Left cardiac atrium (tissue), 4 donors: ENCODE measurements at places on chromosomes 3 and 15. TPM values are rescaled to one million over a fixed set of nuclear protein-coding genes. Genes with fewer than 3 reads are reported as not detected.

Gene CRYGS
- total RNA-seq = 0.94 TPM

DNA sequence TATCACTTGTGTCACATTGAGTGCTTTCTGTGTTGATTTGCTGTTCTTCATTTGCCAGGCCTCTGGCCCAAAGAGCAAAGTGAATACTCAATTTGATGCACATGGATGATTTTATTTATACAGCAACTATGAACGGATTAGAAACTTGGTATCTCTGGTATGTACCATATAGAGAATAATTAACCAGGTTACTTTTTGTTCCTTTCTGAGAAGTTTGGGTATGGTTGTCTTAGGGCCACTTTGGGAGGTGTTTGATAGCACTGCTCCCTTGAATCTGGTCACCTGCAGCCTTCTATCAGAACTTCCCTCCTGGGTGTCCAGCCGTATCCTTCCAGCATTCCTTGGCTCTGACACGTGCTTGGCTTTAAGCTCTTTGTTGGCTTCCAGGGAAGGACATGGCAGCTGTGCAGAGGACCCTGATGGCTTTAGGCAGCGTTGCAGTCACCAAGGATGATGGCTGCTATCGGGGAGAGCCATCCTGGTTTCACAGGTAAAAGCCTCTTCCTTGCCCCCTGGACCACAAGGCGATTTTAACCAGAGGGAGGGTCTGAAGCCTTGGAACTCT is 12.7 kb downstream of the TAGLN3 start:
- DNase-seq = no peak

DNA sequence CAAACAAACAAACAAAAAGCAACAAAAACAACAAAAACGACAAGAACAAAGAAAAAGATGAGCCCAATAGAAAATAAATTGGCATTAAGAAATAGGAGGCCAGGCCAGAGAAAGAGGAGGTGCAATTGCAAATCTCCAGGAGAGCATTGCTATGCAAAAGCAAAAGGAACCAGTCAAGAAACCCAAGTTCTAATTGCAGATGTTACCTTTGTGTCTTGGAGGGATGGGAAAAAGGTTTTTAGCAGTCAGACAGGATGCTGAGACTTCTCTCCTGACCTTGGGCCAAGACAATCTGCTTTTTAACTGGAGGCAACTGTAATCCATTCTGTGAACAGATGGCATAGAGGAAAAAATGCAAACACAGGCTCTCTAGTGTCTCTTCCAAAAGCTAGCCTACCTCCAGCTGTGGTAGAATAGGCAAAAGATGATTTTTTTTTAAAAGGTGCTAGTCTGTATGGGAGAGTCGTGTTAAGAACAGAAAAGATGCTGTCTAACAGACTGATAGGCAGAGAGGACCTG is 56.4 kb downstream of the LSAMP start:
- DNase-seq = no peak

DNA sequence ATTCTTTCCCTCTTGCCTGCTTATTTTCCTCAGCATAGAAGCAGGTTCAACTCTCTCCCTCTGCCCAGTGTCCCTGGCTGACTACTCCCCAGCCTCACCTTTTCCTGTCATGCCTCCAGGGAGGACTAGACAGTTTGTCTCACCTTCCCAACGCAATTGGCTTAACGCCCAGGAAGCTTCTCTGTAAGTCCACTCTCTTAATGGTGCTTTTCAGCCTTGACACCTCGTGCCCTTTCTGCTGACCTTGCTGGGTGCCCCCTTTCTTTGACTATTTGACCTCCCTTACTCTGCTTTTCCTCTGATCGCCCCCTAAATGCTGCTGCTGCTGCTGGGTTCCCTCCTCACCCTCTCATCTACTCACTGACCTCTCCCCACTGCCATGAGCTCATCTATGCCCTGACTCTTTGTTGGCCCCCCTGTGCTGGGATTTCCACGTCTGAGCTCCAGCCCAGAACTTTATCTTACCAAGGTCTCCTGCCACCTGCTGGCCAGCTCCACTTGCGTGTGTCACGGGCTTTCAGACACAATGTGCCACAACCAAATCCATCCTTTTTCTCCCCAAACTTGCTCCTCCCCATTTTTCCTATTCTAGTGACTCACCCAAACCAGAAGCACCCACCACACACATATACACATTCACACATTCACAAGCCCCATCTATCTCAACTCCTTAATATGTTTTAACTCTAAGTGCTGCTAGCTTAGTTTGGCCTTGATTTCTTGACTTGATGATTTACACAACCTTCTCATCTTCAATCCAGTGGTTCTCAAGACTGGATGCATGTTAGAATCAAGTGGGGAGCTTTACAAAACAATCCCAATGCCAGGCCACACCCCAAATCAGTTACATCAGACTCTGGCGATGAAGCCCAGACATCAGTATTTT is 16.6 kb downstream of the EPB42 start:
- DNase-seq = peak; percentile 65

GRCh38 chr3:44365952-44366351 is 27.4 kb downstream of the TCAIM start:
- no peak for DNase-seq

DNA sequence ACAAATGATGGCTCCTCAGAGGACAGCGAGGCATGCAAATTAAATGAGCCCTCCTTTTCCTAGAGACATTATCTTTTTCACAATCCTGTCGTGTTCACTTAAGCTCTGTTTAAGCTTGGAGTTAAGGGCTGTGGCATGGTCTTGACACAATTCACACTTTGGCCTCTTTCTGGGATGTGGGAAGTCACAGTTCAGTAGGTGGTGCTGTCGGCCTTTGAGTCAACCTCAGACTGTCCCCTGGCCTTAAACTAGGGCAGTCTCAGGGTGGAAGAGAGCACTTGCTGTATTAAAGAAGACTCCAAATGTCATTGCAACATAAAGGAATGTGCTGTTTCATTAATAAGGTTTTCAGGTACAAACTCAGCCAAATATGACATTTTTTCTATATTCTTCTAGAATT is 351.0 kb downstream of the MCTP2 start:
- peak; percentile 35 for DNase-seq

- DNase-seq = peak; percentile 25
Observed at GRCh38 chr3:177610686-177611633, 413.7 kb upstream of the TBL1XR1 start.

DNA sequence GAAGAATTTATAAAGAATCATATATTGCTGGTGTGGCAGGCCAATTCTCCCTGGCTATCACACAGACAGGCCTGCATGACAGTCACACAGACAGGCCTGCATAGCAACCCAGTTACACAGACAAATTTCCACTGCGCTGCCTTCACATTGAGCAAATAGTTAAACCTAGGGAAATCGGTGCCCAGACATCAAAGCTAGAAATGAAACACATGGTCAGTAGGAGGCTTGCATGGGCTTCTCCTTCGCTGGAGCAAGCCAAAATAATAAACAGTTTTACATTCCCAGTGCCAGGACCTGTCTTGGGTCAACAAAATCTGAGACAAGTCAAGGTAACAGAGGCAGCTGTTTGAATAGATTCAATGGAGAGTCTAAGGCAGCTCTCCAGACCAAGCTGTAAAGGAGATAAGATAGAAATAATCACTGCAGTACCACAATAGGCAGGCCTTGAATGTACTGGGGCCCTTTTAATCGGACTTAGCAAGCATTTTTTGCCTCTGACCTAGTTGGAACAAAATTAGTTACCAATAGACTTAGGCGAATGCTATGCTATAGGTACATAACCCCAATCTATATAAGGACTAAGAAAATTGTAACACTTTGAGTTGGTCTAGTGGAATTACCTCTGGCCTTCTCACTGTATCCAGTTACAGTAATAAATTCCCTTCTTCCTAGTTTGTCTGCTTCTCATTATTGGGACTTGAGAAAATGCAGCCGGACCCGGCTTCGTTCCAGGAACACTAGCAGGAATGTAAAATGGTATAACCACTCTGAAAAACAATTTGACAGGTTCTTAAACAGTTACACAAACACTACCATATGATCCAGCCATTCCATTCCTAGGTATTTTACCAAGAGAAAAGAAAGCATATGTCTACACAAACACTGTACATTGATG is 274.7 kb upstream of the UBE2E2 start:
- DNase-seq = no peak

DNA sequence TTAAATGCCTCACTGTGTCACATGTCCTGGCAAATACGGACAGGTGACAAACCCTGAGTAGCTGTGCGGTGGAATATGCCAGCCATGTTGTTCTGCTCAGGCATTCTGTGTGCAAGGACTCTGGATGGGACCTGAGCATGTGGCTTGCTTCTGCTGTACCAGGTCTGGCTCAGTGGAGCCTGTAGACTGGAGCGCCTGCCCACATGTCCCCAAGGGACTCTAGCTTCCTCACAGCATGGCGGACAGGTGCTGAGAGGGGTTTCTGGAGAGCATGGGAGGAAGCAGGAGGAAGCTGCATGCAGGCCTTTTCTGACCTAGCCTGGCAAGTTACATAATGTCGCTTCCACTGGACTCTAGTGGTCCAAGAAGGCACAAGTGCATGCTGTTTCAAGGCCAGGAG is 96.3 kb downstream of the PLXNA1 start:
- no peak for DNase-seq

- DNase-seq = peak; percentile 48
Observed at GRCh38 chr3:181700168-181701087, 11.3 kb upstream of the SOX2 start.

DNA sequence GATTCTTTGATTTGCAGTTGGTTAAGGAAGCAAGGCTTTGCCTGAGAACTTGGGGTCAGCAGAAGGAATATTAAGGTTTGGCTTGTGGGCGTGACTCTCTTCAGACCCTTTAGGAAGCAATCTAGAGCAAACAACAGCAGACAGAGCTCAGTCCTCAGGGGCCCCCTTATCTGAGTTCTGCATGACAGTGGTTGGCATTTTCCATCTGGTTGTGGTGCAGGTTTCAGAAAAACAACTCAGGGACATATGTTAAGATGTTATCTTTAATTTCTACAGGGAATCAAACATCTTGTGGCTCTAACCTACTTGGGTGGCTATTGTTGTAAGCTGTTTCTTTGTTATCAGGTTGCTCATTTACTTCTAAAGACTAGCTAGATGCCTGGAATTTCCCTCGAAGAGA is 141.4 kb downstream of the VPS8 start:
- DNase-seq = no peak

GRCh38 chr3:1929788-1930414 is 168.8 kb upstream of the CNTN4 start:
- DNase-seq = no peak

Gene DNAJA4
- total RNA-seq = 171 TPM

DNA sequence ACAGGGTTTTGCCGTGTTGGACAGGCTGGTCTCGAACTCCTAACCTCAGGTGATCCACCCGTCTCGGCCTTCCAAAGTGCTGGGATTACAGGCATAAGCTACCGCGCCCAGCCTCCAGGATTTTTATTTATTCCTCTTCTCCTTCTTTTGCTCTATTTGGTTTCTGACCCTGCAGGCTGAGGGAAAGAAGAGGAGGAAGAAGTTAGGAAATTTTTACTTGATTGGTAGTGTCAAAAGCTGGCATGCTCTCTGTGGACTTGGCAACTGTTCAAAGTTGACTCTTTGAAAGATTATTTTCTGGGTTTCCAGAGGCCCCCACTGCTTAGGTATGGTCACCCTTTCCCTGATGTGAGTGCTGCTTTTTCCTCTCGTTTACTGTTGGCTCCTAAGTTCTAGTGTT is 372.2 kb downstream of the DIPK2A start:
- DNase-seq = no peak

DNA sequence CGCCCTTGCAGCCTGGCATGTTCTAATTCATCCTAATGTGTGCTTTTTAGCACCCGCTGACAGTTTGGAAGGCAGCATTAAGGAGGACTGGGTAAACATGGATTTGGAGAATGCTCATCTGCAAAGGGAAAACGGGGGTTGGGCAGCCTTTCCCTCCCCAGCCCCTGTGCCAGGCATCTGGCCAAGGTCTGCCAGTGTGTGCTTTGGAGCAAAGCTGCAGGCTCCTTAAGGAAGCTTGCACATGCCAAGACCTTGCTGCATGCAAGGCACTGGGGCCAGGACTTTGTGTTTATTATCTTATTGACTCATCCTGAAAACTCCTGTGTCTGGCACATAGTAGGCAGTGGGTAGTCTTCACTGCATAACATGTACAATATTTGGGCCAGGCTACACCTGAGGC is 20.1 kb downstream of the FAM3D start:
- no peak for DNase-seq

- no peak for DNase-seq
Observed at GRCh38 chr3:115186351-115187148, 39.5 kb upstream of the ZBTB20 start.

Gene MTHFS
- total RNA-seq = 10.4 TPM
